SK-N-SH (cell line): ENCODE measurements at places on chromosomes 4 and X.

- DNase-seq = peak; percentile 44
Measured at GRCh38 chr4:3387943-3388361, 53.8 kb upstream of the HGFAC start.

DNA sequence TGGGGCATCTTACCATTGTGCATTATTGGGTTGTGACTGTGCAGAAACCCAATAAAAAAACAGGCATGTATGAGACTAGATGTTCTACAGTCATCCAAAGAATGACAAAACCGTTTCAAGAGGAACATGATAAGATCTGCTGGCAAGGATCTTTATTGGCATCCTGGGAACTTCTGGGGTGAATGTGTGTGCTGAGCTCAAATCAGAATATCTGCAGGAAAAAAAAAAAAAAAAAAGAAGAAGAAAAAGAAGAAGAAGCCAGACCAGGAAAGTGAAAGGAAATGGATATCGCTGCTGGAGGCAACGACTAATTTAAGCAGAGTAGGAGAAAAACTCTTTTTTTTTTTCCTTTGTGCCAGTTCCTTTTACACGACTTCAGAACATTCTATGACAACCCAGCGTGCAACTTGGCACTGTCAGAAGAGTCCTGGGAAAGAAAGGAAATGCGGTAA is 484.2 kb upstream of the BOD1L1 start:
- no peak for DNase-seq

DNA sequence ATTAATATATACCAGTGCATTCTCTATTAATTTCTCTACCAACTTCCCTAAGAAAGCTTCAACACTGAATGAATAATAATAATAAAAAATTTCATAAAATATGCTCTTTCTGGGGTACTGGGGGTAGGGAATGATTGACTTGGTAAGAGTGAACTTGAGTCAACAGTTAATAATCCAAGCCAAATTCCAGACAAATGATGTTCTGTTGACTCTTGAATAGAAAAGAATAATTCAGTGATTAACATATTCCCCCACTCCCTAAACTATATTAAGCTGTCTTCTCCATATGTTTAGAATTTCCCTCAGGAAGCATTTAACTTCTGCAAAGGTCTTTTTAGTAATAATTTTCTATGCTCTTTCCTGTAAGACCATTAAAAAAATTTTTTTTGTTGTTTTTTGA is 12.3 kb downstream of the PGRMC2 start:
- DNase-seq = no peak

DNA sequence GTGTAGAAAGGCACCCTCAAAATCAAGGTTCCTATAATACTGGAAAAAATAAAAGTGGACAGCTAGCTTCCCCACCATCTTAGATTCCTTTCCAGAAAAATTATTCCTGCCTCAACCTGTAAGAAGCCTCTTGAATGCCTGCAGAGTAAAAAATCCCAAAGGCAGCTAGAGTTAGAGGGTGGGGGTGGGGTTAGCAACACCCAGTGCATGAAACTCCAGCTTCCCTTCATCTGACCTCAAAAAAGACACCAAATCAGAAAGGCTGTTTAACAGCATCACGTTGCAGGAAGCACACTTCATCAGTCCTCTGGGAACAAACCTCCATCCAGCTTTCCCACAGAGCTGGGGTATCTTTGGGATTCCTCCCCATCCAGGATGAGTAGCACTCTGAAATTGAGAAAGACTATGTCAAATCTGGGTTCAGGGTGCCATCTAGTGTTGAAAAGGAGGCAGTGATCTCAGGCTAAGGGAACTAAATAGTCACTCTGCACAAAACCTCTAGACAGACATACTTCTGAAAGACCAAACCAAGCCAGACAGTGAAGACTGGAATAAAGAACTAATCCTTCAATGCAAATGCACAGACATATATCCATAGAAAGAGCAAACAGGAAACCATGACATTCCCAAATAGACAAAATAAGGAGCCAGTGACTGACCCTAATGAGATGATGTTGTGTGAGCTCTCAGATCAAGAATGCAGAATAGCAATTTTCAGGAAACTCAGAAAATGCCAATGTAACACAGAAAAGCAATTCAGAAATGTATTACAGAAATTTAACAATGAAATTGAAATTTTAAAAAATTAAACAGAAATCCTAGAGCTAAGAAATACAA is 97.9 kb downstream of the ARHGEF9 start:
- peak; percentile 42 for DNase-seq

DNA sequence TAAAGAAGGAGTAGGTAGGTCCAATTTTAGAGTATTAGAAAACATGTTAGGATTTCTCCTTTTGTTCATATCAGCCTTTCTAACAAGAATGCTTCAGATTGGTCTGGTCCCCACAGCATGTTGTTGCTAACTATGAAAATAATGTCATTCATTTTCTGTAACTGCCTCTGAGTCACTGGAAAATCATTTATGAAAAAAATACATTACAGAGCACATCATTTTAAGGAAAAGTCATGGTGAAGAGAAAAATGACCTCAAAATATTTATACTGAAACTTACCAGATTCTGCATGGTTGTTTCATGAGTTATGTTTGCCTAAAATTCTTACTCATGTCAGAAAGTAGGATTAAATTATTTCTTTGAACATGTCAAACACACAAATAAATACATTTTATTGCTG is 35.2 kb downstream of the DTHD1 start:
- DNase-seq = no peak

DNA sequence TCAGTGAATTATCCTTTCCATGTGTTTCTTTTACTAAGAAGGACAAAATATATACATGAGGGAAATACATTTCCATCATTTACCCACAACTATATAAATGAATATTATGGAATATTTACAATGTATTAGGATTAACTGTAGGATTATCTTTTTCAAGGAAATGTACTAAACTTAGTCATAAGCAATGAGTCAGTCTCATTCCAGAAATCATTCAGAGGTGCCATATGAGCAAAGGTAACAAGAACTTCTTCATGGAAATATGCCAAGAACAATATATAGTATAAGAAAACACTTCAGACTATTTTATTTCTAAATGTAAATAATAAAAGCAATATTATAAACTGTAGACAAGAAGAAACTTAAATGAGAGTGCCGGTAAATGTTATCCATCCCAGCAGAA is 67.1 kb downstream of the USP38 start:
- no peak for DNase-seq

DNA sequence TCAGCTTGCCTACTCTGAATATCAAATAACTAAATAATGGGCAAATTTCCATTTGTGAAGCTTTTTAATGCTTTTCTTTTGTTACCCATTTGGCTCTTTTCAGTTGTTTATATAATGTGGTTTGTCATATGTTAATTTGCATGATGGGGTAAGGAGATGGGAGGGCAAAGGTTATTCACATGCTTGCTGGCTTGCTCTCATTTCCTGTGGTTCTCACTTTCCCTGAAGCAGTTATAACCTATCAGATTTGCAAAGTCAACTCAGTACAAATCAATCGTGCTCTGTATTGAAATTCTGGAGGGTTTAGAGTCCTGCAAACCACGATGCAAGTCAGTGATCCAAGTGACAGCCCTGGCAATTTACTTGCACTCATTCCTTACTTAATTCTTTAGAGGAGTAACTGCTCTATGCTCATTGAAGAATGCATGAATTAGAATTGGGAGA is 711.2 kb downstream of the ADGRL3 start:
- no peak for DNase-seq

- no peak for DNase-seq
Measured at GRCh38 chr4:107044170-107044569, 8.1 kb upstream of the DKK2 start.

- DNase-seq = no peak
Measured at GRCh38 chrX:149903889-149904748, 23.1 kb downstream of the MAGEA8 start.

- DNase-seq = no peak
Measured at GRCh38 chr4:99529228-99529627, 18.4 kb downstream of the C4orf17 start.

DNA sequence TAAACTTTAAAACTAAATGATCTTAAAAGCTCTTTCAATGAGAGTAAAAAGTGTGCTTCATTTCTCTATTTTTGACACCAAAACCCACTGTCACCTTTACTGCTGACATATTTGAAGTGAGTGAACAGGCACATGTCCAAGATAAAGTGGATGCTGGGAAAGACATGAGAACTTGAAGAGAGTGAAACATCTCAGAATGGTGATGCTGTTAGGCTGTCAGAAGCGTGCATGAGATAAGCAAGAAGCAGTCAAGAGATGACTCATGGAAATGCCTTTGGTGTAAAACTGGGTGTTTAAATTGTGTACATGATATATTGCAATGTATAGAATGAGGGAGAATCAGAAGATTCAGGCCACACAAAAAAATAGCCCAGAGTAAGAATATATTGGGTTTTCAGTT is 21.8 kb upstream of the GBA3 start:
- no peak for DNase-seq

DNA sequence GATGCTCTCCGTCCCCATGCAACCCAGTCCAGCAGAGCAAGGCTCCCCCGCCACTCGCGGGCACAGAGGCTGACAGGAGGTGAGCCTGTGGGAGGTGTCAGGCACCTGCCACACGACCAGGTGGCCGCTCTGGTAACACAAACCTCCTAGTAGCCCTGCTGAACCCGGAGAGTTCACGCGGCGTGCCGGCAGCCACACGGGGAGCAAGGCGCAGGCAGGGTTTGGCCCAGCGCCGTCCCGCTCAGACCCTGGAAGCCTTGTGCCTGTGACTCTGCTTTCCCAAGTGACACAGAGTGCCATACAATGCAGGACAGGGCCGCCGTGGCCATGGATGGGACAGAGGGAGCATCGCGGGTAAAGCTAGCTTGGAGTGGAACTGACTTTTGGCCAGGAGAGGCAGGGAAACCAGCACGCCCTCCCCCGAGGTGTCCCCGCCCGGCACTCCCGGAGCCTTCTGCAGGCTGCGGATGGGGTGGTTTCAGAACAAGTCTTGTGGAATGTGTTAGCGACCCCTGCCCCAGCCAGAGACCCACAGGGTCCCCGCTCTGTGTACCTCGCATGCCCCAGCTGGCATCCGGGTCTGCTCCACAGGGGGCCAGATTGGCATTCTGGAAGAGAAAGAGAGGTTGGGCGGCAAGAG is 44.7 kb upstream of the AFAP1 start:
- no peak for DNase-seq

GRCh38 chrX:119071381-119071780 is 1.4 kb upstream of the CT47C1 start:
- no peak for DNase-seq

GRCh38 chrX:143635915-143636314 is at the start of gene SLITRK4:
Gene SLITRK4 (minus strand): TSS chrX:143636101. CDS start chrX:143631108, 4,993 bp downstream.
- no peak for DNase-seq

DNA sequence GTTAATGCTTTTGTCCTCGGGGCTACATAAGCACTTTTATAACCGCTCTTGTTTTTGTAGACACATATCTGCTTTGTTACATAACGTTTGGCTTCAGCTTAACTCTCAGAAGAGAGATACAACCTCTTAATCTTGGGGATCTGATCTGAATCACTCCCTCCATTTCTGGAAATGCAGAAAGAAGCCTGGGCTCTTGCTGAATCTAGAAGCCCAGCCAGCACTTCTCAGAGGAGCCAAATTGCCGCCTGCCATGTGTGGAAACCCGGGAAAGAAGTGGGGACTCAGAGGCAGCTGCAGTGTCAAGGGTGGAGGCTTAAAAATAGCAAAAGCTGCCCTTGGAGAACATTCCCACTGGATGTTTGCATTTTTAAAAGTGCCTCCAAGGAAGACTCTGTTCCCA is 69.3 kb upstream of the LDB2 start:
- DNase-seq = no peak

- DNase-seq = no peak
Measured at GRCh38 chr4:60926624-60927023, 273.5 kb upstream of the ADGRL3 start.
